ENCODE measurements at places on chromosomes 7 and 10.

GRCh38 chr10:113354711-113355110, 198.1 kb upstream of the HABP2 start:
- DNase-seq: no peak

GRCh38 chr10:111856631-111857030, 326.9 kb downstream of the GPAM start:
- DNase-seq: no peak

DNA sequence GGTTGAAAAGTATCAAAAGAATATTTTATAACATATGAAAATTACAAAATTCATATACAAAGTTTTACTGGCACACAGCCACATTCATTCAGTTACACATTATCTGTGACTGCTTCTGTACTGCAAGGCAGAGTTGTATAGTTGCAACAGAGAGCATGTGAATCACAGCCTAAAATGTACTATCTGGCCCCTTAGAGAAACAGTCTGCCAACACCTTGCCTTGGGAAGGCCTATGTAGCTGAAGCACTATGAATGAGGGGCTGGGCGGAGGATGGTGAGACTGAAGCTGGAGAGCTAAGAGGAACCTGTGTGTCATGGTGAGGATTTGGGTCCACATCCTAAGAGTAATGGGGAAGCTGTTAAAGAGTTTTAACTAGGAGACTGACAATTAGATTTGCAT, 35.7 kb downstream of the PDZD8 start:
- DNase-seq: no peak

DNA sequence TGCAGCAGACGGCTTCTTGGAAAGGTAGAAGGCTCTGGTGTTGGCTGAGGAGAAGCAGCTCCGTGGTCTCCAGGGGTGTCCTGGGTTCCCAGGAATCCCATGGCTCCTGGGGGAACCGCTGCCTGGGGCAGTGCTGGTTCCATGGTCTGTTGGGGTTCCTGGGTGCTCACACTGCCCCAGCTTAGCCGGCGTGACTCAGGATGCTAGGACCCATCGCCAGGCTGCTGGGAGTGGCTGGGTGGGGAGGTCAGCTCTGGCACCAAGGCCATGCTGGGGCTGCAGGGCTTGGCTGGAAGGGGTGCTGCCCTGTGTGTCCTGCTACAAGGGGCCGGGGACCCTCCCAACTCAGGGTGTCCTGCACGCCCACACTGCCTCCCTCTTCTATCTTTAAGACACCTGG, 9.4 kb downstream of the MGMT start:
- no peak for DNase-seq

- DNase-seq: no peak
Measured at GRCh38 chr7:16554518-16555236, 28.1 kb downstream of the LRRC72 start.

DNA sequence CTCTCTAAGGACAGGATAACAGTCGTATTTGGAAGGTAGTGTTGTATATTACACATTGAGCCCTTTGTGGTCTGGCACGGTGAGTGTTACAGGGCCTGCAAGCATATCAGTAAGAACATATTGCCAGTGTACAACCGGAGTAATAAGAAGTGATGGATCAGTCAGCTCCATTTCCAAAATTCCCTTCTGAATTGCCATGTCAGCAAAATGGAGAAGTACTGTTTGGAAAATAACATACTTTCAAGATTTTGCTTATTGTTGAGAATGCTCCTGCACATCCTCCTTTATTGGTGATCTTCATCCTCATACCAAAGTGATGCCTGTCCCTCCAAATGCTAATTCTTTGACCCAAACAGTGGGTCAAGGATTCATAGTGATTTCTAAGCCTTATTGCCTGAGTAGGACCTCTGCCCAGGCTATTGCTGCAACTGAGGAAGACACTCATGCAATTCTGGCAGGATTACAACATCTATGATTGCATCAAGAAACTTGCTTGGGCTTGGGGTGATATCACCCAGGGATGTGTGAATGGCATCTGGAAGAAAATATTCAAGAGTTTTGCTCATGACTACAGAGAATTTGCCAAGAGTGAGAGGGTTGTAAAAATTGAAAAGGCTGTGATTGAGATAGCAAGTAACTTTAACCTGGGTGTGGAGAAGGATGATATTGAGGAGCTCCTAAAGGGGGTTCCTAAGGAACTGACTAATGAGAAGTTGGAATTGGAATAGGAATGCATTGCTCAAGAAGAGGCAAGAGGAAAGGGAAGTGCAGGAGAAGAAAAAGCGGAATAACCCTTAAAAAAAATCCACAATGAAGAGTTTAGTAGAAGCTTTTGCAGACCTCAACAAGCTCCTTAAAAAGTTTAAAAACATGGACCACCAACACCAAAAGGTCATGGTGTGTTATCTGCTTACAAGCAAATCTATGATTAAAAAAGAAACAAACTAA, 452.2 kb upstream of the SORCS1 start:
- no peak for DNase-seq

GRCh38 chr7:141462958-141463357, 88.3 kb upstream of the AGK start:
- no peak for DNase-seq

DNA sequence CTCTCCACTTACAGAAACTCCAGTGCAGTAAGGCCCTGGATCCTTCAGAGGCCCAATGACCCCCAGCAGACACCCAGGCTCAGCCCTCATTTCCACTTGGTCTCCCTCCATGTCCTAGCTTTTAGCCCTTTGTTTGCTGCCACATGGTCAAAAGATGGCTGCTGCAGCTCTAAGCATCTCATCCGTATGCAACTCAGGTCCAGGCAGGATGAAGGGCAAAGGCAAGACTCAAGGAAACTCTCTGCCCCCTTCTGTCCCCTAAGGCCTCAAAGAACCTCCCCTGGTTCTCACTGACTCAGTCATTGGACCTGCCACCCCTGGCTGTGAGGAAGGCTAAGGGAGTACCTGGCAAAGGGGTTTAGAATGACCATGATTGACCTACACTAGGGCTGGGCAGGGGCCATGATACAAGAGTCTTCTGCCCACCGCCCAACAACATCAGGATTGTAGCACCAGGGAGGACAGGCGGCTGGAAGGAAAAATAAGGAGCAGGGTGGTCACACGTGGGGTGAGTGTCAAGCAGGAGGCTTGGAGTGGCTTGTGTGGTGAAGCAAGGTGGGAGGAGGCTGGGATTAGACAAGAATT, 303.8 kb upstream of the ZMIZ1 start:
- no peak for DNase-seq

DNA sequence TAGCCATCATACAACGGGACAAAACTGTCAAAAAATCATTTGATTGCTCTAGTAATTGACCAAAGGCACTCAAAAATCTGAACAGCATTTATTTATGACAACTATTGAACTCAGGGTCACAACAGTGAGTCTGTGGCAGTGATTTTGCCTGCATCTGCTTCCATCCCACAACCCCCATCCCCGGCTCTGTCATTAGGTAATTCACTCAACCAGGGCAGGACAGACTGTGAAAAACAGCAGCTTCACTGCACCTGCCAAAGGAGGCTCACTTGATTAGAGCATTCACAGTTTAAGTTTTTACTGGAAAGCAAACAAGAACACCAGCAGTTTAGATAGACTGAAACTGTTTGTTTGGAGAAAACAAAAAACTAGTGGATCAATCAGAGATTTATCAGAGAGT, 22.2 kb downstream of the NRCAM start:
- no peak for DNase-seq

DNA sequence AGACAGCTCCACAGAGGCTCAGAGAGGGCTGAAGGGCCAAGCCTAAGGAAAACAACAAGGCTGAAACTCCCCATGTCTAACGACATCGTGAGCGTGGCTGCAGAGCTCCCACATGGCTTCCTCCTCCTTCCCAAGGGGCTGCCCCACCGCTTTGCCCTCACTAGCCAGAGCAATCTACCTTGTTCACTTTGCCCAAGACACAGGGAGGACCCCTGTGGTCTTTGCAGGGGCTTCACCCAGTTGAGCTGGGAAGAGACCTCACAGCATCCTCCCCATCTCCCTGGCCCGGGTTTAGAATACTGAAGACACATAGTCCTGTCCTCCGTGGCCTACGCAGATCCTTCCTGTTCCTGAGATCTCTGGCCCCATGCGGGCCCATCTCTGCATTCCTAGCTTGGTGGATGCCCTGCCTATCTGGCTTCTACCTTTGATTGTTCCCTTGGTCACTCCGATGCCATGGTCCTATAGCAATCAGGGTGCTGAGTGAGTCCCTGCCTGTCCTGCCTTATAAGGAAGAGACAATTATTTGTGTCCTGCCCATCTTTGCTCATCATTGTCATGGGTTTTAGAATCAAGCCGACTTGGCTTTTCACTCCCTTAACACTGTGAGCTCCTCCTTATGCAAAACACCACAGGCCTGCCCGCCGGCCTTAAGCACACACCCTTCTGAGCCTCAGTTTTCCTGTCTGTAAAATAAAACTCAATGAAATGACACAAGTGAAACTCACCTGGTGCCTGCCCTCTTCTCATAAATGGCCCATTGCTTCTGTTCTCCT, 73.2 kb downstream of the PARP12 start:
- no peak for DNase-seq

DNA sequence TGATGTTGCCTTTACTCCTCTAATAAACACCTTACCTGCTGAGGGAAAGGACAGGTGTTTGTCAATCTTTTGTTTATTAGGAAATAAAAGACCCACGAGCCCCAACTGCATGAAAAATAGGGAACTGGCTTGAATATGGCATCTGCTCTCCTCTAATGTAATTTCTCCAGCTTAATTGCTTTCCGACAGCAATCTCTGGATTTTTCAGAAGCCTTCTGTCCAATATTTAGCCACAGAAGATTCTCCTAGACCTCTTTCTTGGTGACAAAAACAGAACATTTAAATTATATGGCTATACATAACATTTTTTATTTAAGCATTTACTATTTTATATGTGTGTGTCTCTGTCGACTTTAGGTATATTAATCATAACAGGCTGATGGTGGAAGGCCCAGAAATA, 317.4 kb upstream of the ADARB2 start:
- no peak for DNase-seq

DNA sequence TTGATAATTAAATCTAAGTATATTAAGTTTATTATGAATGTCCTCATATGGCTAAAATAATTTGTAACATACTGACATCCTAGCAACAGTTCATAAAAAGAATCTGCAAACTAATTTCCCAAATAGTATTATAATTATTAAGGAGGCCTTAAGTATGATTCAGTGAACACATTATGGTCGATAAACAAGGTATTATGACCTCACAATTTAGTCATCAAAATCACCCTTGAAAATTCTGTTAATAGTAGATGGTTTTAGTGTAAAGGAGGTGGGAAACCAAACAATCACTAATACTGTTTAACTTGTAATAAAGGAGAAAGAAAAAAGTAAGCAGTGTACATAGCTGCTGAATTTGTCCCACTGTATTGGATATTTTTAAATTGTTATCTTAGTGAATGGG, 2.1 kb downstream of the ETV1 start:
- DNase-seq: no peak

DNA sequence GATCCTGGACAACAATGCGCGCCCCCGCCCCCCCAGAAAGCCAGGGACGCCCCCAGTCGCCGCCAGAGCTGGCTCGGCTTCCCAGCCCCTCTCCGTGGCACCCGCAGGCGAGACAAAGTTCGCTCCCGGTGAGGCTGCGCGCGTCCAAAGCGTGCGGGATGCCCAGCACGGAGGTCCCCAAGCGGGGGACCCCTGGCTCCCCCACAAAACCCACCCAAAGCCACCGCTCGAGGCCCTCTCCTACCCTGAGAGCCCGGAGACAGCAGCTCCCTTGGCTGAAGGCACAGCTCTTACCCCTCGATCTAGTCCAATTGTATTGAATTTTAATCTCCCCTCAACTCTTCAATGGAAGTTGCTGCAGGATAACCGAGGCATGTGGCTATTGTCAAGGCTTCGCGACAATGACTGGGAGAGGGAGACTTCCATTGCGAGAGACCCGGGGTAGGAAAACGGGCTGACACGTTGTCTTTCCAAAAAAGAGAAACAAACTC, 305.3 kb downstream of the PRPF18 start:
- no peak for DNase-seq

GRCh38 chr10:68506411-68506810, 20.9 kb downstream of the SLC25A16 start:
- DNase-seq: no peak

DNA sequence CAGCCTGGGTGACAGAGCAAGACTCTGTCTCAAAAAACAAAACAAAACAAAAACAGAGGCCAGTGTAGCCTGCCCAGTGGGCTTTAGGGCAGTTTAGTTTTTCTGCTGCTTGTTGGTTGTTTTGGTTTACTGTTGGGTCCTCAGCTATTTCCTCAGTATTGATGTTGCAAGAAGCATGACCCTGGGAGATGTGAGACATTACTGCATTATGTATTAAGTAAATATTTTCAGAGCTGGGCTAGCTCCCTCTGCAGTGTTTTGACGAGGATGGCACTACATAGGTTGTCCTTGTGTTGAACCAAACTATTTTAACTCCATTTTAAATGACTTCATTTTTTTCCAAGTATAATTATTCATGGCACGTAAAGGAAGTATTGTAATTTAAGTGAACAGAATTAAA, 4.8 kb downstream of the AKAP9 start:
- DNase-seq: no peak

GRCh38 chr10:45075216-45075615, 74.5 kb downstream of the ZNF22 start:
- no peak for DNase-seq

DNA sequence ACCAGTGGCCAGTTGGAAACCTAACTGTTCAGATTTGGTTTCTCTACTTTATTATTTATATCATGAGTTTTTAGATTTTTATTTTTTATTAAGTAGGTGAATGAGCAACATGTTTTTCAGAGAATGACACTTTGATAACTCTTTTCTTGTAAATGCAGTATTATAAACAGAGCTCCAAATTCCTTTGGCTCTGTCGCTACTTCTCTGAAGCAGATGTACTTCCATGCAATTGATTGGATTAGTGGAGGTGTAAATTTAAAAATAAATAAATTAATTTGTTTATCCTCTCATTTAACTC, 34.3 kb upstream of the ICA1 start:
- DNase-seq: no peak

GRCh38 chr10:58360412-58361004, 24.7 kb upstream of the TFAM start:
- no peak for DNase-seq

- no peak for DNase-seq
Measured at GRCh38 chr7:16144361-16144760, 277.0 kb downstream of the CRPPA start.

DNA sequence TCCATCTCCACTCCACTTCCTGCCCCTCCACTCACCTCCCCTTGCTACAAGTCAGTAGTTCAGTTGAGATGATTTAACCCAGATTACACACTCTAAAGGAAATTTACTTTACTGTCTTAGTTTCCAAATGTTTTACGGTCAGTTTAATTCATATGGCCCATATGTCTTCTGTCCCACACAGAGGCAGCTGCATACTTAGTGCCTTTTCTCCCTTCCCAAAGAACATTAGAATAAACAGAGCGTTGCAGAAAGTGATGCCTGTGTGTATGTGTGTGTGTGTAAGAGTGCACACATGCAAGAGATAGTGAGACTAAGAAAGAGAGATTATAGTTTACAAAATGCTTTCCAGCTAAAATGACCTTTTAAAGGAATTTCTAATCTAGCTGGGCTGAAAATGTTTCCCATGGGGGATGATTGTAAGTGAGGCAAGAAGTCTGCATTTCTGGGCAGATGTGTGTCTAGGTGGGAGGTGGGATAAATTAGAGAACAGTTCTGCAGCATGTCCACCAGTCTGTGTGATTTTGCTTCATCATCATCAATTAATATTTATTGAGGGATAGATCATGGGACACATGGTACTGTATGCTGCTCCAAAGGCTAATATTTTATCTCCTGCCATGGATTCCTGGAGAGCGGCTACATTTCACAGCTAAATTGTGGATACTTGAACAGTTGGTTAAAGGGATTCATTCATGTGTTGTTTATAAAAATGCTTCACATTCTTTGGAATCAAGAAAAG, 81.5 kb downstream of the NXPH1 start:
- no peak for DNase-seq
